Naive thymus-derived CD4-positive, alpha-beta T cell (primary cell): ENCODE measurements at places on chromosomes 11 and 22. TPM values are rescaled to one million over a fixed set of nuclear protein-coding genes. Genes with fewer than 3 reads are reported as not detected.
A peak's percentile ranks its signal among the peaks of the same experiment; 100 is the strongest.

SCGB1D2 gene
- total RNA-seq: not detected

C11orf97 gene
- not detected for total RNA-seq

IMMP1L gene
- total RNA-seq: 11.4 TPM

IGF2 gene
- total RNA-seq: not detected

GGT5 gene
- total RNA-seq: 0.32 TPM

TMEM9B gene
- 16.2 TPM for total RNA-seq

DNA sequence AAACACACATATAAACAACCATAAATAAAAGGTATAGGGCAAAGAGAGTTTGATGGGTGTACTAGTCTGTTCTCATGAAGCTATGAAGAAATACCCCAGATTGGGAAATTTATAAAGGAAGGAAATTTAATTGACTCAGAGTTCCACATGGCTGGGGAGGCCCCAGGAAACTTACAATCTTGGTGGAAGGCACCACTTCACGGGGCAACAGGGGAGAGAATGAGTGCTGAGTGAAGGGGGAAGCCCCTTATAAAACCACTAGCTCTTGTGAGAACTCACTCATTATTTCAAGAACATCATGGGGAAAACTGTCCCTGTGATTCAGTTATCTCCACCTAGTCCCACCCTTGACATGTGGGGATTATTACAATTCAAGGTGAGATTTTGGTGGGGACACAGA is 385.9 kb upstream of the ANO5 start:
- H3K4me3 ChIP-seq: no peak overlapping the region
- no peaks in the 10 kb centered on the region for H3K36me3 ChIP-seq
- no peak for DNase-seq
- H3K27me3 ChIP-seq: no peaks in the 10 kb centered on the region

- no peaks in the 10 kb centered on the region for H3K36me3 ChIP-seq
- no peak overlapping the region for H3K4me3 ChIP-seq
- no peak overlapping the region for H3K27ac ChIP-seq
- H3K27me3 ChIP-seq: no peaks in the 10 kb centered on the region
- no peaks in the 10 kb centered on the region for H3K4me1 ChIP-seq
Observed at GRCh38 chr11:120524536-120525085, 13.1 kb downstream of the GRIK4 start.

- no peaks in the 10 kb centered on the region for H3K27me3 ChIP-seq
- no peak overlapping the region for H3K4me3 ChIP-seq
- H3K36me3 ChIP-seq: no peaks in the 10 kb centered on the region
- no peak for DNase-seq
- no peaks in the 10 kb centered on the region for H3K4me1 ChIP-seq
Observed at GRCh38 chr11:5348551-5349194, 2.6 kb upstream of the OR51B6 start.

GRCh38 chr11:82195283-82195682 is 538.4 kb downstream of the FAM181B start:
- no peaks in the 10 kb centered on the region for H3K36me3 ChIP-seq
- no peak overlapping the region for H3K27ac ChIP-seq
- no peak overlapping the region for H3K4me3 ChIP-seq
- no peak for DNase-seq

DNA sequence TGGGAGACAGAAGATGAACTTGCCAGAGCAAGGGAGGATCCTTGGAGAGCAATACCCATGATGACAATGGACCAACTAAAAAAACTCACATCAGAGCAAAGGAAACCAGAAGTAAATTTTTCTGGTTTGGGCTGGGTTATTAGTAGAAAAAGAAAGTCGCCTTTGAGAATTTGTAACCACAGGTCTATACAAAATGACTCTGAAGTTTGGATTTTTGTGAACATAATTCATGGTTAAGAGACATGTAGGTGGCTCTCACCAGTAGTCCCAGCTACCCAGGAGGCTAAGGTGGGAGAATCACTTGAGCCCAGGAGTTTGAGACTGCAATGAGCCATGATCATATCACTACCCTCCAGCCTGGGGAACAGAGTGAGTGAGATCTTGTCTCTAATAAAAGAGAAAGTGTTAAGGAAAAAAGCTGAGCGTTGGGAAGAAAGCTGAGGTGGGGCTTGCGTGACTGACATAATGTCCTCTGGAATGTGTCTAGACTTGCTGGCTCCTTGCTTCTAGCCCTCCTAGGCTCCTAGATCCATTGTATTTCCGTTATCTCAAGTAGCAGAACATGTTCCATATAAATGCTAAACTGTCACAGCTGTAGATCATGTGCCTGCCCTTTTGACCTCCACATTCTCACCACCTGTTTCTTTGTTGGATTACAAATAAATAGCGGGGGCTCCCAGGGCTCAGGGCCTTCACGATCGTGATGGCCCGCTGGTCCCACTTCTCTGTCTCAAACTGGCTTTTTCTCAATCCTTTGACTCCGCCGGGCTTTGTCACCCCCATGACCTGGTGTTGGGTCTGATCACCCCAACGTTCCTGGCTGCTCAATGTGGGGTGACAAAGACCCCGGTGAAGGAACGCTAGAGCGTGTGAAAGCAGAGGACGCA is 56.2 kb upstream of the SC5D start:
- H3K36me3 ChIP-seq: no peaks in the 10 kb centered on the region
- H3K4me3 ChIP-seq: no peak overlapping the region
- DNase-seq: no peak
- H3K27me3 ChIP-seq: no peaks in the 10 kb centered on the region
- no peaks in the 10 kb centered on the region for H3K4me1 ChIP-seq

GRCh38 chr11:61048368-61049062 is 53.8 kb upstream of the CD5 start:
- no peak overlapping the region for H3K4me3 ChIP-seq
- no peak for DNase-seq
- no peaks in the 10 kb centered on the region for H3K36me3 ChIP-seq
- H3K27me3 ChIP-seq: no peaks in the 10 kb centered on the region
- no peaks in the 10 kb centered on the region for H3K4me1 ChIP-seq
- H3K27ac ChIP-seq: peak overlapping the region; percentile 4

GRCh38 chr22:46072110-46072881 is 78.0 kb upstream of the PPARA start:
- H3K4me1 ChIP-seq: no peaks in the 10 kb centered on the region
- peak overlapping the region; percentile 66 for H3K4me3 ChIP-seq
- H3K27ac ChIP-seq: peak overlapping the region; percentile 58
- H3K27me3 ChIP-seq: no peaks in the 10 kb centered on the region
- no peaks in the 10 kb centered on the region for H3K36me3 ChIP-seq

- H3K4me3 ChIP-seq: no peak overlapping the region
- H3K27ac ChIP-seq: no peak overlapping the region
- no peaks in the 10 kb centered on the region for H3K4me1 ChIP-seq
- no peaks in the 10 kb centered on the region for H3K27me3 ChIP-seq
Observed at GRCh38 chr11:100152766-100153165, 534.3 kb upstream of the ARHGAP42 start.

DNA sequence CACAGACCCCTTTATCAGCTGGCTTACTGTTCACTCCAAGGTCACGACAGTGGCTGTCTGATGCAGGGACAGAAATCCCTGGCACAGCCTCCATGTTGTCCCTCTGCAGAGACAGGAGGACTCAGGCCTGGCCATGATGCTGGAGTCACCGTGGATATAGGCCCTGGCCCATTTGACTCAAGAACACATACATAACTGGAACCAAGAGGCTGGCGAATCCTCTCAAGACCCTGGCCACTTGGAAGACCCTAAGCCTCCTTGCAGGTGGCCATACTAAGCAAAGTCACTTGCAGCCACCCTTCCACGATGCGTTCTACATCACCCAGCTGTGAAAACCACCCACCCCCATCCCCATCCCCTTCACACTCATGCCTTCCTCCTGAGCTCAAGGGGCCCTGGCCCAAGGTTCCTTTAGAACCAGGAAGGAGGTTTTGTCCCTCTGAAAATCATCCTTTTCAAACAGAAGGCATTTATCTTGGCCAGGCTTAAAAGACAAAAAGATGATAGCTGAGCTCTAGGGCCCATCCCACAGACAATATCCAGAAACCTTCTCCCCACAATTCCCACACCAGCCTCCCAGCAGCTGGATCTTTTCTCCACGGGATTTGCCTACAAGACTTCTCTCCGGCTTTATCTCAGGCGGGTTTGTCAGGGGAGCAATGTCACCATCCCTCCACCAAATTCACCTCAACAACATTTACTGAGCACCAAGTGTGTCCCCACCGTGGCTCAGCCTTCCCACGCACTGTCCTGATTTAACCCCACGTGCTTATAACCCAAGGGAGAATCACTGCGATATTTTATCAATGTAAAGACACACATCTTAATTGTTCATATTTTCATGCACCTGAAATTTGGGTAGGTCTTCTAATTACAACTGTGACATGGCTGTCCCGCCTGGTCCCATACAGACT is 123.4 kb upstream of the SERPIND1 start:
- H3K27ac ChIP-seq: no peak overlapping the region
- no peak for DNase-seq
- H3K4me3 ChIP-seq: no peak overlapping the region
- no peaks in the 10 kb centered on the region for H3K36me3 ChIP-seq
- no peaks in the 10 kb centered on the region for H3K27me3 ChIP-seq

DNA sequence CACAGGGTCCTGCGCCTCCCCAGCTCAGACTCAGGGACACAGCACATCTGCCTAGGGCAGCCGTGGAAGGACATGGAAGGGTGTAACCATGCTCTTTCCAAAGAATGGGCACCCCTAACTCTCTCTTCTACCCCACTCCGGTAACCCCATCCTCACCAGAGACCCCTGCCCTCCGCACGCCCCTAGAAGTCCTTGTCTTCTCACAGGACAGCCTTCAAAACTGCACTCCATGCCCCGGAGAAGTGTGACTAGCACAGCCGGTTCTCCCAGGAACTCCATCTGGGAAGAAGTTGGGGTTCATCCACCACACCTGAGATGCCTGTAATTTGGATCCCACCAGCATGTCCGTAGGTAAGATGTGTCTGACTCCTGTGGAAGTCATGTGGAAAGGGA is 25.0 kb downstream of the P2RY2 start:
- H3K4me1 ChIP-seq: no peaks in the 10 kb centered on the region
- H3K27me3 ChIP-seq: no peaks in the 10 kb centered on the region
- H3K4me3 ChIP-seq: no peak overlapping the region

DNA sequence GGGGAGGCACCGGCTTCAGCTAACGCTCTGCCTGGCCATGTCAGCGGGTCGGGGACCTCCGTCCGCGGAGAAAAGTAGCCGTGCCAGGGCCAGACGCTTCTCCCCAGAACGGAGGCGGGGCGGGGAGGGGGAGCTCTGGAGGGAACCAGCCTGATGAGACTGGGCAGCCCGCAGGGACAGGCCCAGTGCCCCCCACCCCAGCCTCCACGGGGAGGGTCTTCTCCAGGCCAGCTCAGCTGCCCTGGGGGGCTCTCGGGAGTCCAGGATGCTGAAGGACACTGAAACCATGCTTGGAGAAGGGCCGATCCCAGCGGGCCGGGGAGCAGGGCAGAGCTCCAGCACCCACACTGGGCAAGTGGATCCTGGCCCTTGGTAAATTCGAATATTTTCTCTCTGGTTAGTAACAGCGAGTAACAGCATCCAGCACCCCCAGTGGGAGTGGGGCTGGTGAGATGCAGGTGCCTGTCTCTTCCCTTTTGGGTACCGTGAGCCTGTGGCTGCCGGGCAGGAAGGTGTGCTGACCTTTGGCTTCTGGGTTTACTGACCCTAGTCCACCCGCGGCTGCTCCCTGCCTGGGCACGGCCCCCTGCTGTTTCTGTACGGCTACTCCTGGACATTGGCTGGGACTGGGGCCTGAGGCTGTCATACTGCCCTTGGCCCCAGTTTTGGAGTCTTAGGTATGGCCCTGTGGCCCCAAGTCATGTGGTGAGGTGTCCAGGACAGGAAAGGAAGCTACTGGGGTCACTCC is 35.8 kb downstream of the GRAMD4 start:
- no peak for DNase-seq
- no peaks in the 10 kb centered on the region for H3K36me3 ChIP-seq
- no peaks in the 10 kb centered on the region for H3K27me3 ChIP-seq
- H3K4me3 ChIP-seq: no peak overlapping the region
- H3K27ac ChIP-seq: no peak overlapping the region

DNA sequence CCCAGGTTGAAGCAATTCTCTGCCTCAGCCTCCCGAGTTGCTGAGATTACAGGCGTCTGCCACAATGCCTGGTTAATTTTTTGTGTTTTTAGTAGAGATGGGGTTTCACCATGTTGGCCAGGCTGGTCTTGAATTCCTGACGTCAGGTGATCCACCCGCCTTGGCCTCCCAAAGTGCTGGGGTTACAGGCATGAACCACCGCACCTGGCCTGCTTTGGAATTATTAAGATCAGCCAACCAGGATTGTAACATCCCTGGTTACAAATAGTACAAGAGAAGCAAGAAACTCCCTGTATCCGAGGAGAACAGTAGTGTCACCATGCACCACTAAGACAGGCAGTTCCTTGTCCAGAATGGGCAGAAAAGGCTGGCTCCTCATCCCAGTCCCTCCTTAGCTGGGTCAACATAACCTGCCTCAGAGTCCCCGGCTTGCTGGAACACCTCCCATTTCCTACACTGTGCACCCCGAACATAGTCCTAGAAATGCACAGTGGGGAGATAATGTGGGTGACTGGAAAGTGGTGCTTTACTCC is 77.2 kb upstream of the INCENP start:
- no peaks in the 10 kb centered on the region for H3K27me3 ChIP-seq
- no peaks in the 10 kb centered on the region for H3K4me1 ChIP-seq
- H3K4me3 ChIP-seq: no peak overlapping the region
- no peak for DNase-seq
- no peak overlapping the region for H3K27ac ChIP-seq

- no peak for DNase-seq
- no peaks in the 10 kb centered on the region for H3K4me1 ChIP-seq
- H3K27ac ChIP-seq: no peak overlapping the region
- no peaks in the 10 kb centered on the region for H3K27me3 ChIP-seq
Observed at GRCh38 chr11:120773501-120774031, 250.3 kb upstream of the TBCEL start.

DNA sequence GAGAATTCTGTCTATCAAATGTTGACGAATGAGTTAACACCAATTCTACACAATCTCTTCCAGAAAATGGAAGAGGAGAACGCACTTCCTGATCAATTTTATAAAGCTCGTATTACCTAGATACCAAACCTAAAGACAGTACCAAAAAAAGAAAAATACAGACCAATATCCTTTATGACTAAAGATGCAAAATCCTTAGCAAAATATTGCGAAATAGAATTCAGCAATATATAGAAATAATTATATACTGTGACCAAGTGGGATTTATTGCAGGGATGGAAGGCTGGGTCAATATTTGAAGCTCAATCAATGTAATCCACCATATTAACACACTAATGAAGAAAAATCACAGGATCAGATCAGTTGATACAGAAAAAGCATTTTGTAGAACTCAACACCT is 25.6 kb downstream of the SMARCB1 start:
- H3K27me3 ChIP-seq: no peaks in the 10 kb centered on the region
- no peak overlapping the region for H3K4me3 ChIP-seq
- H3K36me3 ChIP-seq: peaks cover 7% of the 10 kb centered on the region
- H3K4me1 ChIP-seq: no peaks in the 10 kb centered on the region
- H3K27ac ChIP-seq: no peak overlapping the region

- no peaks in the 10 kb centered on the region for H3K27me3 ChIP-seq
- H3K36me3 ChIP-seq: no peaks in the 10 kb centered on the region
- H3K4me1 ChIP-seq: no peaks in the 10 kb centered on the region
- DNase-seq: no peak
- no peak overlapping the region for H3K27ac ChIP-seq
Observed at GRCh38 chr22:46483353-46483752, 54.1 kb downstream of the CELSR1 start.
